Esophagus squamous epithelium (tissue), 5 donors: ENCODE measurements at places on chromosomes 12 and 14.

- no peak for DNase-seq
These were observed 71.1 kb upstream of the RASSF8 start for GRCh38 chr12:25887367-25887766.

DNA sequence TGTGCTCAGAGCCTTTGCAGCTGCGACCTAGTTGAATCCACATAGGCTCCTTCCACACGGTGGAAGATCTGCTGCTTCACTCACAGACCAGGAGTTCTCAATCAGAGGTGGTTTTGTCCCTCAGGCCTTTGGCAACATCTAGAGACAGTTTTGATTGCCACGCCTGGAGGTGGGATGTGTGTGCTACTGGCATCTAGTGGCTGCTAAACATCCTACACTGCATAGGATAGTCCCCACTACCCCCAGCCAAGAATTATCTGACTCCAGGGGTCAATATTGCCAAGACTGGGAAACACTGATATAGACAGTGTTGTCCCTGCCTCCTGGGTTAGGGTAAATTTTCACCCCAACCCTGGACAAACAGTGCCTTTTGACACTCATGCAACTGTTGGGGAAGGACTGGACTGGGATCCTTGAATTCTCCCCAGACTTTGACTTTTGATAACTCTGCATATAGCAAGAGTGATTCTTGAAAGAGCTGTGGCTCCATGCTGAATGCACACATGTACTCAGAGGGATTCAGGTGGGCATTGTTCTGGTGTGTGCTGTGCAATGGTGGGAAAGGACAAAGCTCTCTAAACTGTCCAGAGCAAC, 39.8 kb downstream of the BAZ2A start:
- DNase-seq = no peak

GRCh38 chr12:70197345-70197744, 45.9 kb upstream of the CNOT2 start:
- DNase-seq = no peak

DNA sequence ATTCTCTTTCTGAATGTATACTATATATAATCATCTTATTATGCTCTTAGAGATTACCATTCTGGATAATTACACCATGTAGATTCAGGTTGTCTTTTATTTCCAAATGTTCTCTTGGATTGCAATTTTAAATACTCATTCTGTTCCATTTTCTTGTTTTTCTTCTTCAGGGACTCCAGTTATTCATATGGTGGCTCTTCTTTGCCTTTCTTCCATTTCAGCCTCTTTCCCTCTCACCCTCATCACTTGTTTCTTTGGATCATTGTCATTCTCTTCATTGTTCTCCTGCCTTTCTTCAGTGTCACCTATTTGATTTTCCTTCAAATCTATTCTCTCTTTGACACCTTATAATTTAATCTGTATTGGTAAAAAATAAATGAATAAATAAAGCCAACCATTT, 182.0 kb downstream of the ITPR2 start:
- no peak for DNase-seq

DNA sequence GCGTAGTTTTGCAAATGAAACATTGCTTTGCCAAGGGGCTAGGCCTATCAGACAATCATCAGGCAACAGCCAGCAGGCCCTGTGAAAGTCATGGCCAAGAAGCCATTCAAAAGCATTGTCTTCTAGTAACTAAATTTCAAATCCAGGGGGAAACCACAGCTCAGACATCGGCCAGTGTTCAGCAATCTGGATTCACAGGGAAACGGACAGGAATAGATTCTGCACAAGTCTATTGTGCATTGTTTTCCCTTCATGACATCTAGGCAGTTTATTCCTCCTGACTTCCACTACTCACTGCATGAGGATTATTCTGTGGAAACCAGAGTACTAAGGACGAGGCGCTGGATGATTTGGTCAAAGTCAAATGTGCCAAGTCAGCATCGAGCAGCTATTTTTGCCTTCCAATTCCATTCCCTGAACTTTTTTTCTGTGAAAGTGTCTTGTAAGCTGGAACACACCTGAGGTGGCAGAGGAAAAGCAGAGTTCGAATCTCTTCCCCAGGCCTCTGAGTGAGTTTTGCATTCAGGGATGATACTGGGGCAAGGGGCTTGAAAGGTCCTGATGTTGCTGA, 75.4 kb downstream of the VCPKMT start:
- no peak for DNase-seq

DNA sequence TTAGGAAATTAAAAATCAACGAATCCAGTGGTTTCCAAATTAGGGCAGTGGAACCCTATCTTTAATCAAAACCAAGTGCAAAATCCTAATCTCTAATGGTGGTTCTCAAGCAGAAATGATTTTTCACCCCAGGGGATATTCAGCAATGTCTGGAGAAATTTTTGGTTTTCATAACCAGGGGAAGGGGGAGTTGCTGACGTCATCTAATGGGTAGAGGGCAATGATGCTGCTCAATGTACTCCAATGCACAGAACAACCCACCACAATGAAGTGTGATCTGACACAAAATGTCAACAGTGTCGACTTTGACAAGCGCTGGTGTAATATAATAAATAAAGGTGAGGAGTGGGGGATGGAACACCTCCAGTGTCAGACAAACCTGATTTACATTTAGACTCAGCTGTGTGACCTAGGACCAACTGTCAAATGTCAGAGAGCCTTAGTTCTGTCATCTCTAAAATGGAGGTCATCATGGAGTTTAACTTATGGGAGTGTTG, 81.5 kb downstream of the CMKLR1 start:
- no peak for DNase-seq

DNA sequence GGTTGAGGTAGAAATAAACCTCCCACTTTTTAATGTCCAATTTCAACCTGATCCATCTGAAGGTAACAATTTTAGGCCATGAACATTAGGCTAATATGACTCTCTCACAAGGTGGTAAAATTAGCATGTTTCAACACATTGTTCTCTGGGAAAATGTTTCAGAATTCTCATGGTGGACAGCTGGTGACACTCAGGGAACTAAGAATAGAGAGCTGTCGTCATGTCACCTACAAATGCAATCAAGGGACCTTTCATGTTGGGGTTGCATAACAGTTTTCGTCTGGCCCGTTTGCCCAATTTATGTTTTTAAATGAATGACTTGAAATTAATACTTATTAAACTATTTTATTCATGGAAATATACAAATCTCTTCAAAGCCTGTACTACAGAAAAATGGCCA, 180.7 kb upstream of the PRICKLE1 start:
- no peak for DNase-seq

DNA sequence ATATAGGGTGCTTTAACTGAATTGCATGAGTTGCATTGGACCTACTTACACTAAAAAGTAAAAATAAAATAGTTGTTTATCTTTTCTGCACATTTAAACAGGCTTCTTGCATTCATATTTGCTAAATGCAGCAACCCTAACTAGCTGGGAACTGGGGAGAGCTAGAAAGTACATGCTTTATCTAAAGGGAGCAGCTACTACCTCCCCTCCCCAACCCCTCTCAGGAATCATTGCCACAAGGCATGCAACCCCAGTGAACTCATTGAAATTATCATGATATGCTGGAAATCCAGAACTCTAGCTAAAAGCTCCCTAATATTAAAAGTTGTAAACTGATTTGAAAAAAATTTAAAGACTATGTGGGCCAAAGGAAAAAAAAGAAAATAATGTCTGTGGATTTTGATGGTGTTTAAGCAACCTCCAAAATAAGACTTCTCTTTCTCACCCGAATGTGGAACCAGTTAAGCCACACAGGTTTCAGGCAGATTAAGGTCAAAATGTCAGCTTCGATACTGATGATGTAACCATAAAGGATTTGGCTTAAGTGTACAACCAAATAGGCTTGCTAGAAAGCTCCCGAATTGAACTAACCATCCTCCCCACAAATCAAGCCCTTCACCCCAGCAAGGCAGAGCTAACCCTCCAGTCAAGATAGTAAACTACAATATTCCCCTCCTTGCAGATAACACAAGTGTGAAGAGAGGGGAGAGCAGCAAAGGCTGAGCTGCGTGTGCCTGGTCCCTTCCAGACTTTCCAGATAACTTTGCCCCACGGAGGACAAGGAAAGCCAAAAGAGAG, 13.8 kb upstream of the POC1B start:
- DNase-seq = no peak

DNA sequence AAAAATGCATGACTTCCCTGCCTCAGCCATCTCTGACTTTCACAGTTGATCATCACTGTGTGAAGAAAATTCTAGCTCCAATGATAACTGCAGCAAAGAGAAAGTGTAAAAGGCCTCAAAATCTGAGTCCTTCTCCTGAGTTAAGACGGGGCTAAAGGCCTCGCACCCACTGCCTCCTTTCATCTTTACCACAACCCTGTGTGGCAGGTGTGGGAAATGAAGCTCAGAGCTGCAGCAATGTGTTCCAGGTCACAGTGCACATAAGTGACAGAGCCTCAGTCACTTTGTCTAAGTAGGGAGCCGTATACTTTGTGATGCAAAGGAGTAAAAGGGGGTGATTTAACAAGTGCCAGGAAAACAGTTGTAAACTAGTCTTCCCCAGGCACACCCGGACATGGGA, 144.7 kb upstream of the TMCC3 start:
- DNase-seq = no peak

GRCh38 chr12:15627995-15628945, 160.9 kb downstream of the EPS8 start:
- DNase-seq = no peak

GRCh38 chr14:35932659-35933159, 106.6 kb downstream of the BRMS1L start:
- no peak for DNase-seq

- no peak for DNase-seq
These were observed 319.7 kb downstream of the SNAPC1 start for GRCh38 chr14:62081951-62082350.

DNA sequence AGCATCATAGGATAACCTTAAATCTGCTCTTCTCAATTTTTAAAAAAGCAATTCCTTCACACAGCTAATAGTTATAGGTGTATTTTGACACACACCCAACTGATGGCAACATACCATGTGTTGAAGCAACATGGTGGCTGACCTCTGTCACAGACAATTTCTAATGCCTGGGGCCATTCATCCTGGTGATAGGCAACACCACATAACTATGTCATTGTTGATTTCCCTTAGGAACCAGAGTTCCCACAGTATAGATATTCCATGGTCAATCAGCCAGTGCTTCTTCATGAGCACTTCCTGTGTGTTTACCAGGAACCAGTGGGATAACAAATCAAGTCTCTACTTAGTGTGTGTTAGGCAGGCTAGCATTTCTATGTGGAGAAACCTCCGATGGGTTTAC, 88.3 kb downstream of the FIGNL2 start:
- no peak for DNase-seq

DNA sequence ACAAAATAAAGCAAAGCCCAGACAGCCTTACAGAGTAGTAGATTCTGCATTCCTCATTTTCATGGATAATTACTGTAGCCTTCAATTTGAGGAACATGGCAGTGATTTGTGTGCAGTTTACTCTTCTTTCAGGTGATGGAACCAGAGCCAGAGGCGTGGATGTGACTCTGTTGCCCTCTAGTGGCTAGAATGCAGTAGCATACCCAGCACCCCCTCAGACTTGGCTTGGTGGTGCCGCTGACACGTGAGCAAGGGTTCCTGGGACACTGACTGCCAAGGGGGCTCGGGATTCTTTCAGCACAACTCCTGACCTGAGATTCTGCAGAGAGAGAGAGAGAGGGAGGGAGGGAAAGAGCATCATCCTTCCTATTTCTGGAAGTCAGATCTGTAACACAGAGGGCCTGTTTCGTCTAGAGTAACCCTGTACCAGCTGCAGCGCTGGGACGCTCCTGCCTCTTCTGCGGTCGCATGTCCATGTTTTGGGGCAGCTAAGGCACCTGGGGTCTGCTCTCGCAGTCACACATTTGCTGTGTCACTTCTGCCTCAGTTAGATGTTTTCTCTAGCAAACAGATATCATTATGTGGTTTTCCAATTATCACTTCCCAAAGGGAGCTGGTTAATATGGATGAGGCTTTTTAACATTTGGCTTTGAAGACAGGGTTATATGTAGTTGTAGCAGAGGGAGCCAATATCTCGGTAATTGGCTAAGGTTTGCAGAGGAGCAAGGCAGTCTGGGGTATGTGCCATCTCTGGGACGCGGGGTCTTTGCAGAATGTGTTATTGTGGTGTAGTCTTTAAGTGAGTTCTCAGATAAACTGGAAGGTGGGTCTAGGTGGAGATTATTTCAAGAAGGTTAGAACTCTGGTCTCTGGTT, 428.1 kb downstream of the NRXN3 start:
- no peak for DNase-seq

GRCh38 chr12:79885911-79886490, 48.9 kb downstream of the PPP1R12A start:
- DNase-seq = no peak

- DNase-seq = no peak
These were observed 938 bp upstream of the SLC6A13 start for GRCh38 chr12:263574-263973.

DNA sequence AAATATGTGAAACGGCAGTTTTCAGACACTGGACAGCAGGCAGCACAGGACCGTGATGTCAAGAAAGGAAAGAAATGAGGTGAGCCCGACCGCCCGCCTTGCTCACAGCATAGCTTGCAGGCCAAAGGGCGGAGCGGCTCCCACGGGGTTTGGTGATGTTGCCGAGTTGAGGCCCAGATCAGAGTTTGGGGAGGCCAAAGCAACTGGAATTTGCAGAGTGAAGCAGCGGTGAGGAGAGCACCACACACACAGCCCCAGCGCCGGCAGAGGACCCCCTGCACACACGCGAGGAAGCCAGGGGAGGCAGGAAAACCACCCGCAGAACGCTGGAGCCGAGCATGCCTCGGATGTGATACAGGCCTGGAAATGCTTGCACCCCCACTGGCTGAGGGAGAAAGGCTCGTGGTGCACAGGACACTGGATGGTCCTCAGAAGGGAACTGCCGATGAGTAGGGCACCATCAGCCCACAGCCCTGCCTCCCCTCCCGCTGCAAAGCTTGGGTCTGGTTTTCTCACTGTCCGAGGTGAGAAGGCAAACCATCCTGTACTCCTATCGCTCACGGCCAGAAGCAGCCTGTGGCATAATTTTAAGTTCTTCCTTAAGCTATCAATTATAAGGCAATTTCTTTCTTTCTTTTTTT, 25.7 kb upstream of the PLD4 start:
- DNase-seq = no peak

- no peak for DNase-seq
These were observed 120.3 kb downstream of the GPR135 start for GRCh38 chr14:59344691-59345455.

DNA sequence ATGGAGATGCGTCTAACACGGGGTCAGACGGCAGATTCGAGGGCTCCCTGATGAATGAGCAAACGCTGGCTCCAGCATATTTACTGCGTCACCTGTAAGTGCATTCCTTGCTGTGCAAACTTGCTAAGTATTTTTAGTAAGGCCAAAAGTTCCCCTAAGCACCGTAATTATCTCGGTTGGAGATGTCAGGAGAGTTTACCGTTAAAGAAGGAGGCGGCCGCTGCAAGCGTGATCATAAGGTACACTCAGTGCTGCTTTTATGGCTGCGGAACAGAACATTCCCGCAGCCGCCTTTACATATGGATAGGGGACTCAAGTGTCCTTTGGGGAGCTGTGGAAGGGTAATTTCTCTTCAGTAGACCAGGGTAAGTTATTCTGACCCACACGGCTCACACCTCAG, 175.6 kb downstream of the GLT1D1 start:
- no peak for DNase-seq

GRCh38 chr12:46919666-46920400, 94.0 kb upstream of the SLC38A4 start:
- no peak for DNase-seq

- no peak for DNase-seq
These were observed 53.5 kb downstream of the SLC38A6 start for GRCh38 chr14:61034416-61035120.

- no peak for DNase-seq
These were observed 81.2 kb downstream of the CFAP54 start for GRCh38 chr12:96570579-96570978.

GRCh38 chr14:31340297-31341063, 79.9 kb downstream of the HEATR5A start:
- no peak for DNase-seq
